ENCODE measurements at places on chromosomes 11 and 22.
A peak's percentile ranks its signal among the peaks of the same experiment; 100 is the strongest.

DNA sequence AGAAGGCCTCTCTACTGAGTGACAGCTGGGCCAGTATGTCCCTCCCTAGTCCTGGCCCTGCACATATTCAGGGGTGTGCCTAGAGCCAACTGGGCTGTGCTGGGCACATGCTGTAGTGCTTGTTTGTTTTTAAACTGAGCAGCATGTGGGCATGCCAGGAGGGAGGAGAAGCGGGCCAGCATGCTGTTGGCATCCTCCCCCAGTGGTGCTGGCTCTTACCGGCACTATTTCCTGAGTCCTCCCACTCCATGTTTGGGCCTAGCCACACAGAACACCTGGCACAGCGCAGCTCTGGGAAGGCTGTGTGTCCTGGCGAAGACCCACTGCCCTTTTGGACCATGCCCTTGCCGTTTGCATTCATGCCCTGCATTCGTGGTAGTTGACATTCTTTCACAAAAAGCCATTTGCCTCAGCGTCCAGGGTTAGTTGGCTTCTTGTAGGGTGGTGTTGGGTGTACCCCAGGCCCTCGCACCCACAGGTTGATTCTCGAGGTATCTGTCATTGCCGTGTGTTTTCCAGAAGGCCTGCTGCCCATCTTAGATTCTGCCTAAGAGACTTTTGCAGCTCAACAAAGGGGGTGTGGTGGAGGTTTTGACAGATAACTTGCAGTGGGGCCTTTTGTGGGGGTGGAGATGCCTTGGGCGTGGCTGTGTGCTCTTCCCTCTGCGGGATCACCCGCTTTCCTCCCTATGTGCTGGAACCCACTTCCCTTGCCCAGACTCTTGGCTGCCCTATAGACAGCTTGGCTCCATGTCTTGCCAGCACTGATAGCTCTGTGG is 13.6 kb downstream of the DGCR8 start:
- no peak for DNase-seq

GRCh38 chr11:86793307-86793706 is 7.0 kb upstream of the PRSS23 start:
- DNase-seq, result no peak

- DNase-seq, result peak; percentile 89
Observed at GRCh38 chr11:61650781-61651571, 29.2 kb upstream of the DAGLA start.

GRCh38 chr11:102610200-102610599 is 14.9 kb downstream of the MMP20 start:
- DNase-seq, result no peak

DNA sequence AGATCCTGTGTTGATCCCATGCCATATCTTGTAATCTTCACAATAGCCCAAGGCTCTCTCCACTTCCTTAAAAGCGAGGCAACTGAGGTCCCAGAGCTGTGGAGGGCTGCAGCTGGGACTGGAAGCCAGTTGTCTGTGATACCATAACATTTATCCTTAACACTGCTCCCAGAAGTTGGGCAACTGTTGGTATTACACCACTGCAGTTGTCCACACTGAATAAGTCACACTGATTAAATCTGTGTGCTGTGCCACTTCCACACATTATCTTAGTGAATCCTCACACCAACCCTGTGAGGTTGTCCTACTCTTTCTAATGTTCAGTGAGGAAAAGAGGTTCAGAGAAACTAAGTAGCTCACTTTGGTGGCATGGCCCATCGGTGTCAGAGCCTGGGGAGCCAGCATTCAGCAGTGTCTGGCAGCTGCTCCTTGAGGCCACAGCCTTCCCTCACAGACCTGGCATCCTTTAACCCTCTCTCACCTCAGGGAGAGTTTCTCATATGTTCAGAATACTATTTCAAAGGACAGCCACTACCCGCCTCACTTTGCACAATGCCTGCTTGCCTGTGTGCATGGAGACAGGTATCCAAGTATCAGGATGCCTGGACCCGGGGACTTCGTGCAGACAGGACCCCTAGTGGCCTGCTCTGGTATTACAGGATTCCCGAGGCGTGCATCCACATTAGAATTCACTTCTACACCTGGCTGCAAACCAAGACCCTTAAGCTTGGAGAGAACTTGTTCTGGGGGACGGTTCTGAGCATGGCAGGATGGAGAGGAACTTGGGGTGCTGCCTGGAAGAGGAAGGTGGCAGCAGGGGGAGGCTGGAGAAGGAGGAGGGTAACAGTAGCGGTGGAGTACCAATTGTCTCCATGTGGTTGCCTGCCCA is 221.9 kb upstream of the TBCEL start:
- DNase-seq, result peak; percentile 79

DNA sequence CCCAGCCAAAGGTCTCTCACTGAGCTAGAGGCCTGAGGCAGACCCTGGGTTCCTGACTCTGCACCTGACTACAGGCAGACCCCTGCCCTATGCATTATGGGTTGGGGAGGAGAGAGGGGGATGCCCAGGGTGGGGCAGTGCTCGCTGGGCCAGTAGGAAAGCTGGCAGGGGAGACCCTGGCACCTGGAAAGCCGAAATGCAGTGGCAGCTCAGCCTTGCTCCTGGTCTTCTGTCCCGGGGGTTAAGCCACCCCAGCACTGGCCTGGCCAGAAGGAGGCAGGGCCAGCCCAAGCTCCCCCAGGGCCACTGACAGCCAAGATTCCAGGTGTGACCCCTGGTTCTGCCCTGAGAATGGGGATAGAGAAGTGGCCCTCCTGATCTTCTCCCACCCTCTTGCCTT is 5.4 kb downstream of the ARAP1 start:
- DNase-seq, result no peak

DNA sequence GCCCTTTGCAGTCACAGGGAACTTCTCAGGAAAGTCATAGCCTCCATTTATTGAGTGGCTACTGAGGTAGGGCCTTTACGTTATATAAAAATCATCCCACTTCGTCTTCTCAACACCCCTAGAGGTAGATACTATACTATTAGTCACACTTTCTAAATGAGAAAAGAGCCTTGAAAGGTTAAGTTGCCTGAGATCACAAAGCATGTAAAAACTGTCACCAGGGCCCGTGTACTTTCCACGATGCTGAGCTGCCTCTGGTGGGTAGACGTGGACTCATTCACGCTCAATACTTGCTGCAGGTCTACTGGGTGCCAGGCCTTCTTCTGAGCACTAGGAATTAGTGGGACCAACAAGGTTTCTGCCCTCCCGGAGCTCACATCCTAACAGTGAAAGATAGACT is 16.3 kb downstream of the CHRDL2 start:
- DNase-seq, result no peak

- no peak for DNase-seq
Observed at GRCh38 chr11:67632175-67632981, 2.6 kb upstream of the NUDT8 start.

- no peak for DNase-seq
Observed at GRCh38 chr22:21690401-21690801, 24.6 kb downstream of the PPIL2 start.

GRCh38 chr11:34207487-34208180 is 102.2 kb downstream of the NAT10 start:
- no peak for DNase-seq

DNA sequence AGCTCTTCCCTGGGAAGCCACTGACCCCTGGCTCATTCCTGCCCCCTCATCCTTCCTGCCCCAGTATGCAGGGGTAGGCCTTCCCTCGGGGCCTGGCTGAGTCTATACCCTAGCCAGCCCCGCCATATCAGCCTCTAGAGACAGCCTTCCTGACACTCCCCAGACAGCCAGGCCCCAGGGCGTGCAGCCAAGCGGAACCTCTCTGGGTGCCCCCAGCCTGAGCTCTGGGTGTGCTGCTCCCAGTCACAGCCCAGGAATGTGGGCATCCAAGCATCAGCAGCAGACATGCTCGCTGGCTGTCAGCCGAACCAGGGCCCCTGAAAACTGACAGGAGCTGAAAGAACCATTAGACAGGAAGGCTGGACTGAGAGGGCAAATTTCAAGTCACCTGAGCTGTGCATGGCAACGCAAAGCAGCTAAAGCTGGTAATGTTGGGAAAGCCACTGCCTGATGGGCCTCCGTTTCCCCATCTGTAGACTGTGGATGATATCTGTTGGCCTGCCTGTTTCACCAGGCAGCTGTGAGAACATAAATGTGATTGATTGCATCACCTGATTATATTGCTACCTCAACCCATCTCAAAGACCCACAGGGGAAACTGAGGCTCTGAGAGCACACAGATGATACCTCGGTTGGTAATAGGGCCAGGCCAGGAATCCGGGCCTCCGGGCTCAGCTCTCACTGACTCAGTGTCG is 93.2 kb downstream of the LRRC32 start:
- no peak for DNase-seq

DNA sequence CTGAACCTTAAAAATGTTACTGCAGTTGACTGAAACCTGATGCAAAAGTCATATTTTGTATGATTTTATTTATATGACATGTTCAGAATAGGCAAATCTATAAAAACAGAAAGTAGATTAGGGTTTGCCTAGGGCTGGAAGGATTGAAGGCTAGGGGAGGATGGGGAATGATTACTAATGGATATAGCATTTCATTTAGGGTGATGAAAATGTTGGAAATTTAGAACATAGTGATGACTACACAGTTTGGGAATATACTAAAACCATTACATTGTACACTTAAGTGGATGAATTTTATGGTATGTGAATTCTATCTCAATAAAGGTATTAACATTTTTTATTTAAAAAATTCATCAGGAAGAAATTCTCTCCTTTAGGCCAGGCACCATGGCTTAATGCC is 22.9 kb upstream of the PAFAH1B2 start:
- DNase-seq, result no peak

DNA sequence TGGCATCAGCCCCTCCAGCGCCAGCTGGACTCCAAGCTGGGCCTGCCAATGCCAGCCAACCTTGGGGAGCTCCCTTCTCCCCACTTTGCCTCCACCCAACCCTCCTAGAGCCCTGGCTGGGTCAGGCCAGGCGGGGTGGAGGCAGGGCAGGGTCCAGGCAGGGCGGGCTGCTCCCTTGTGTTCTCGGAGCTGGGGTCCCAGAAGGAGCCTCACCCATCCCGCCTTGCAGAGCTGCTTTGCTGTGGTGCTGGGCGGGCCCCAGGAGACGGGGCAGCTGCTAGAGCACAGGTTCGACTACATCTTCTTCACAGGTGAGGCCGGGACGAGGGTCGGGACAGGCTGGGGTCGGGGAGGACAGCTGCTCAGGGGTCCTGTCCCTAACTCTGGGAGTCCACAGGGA is 9.4 kb downstream of the ALDH3B1 start:
- DNase-seq, result no peak

- peak; percentile 32 for DNase-seq
Observed at GRCh38 chr11:115042002-115042401, 363.7 kb downstream of the NXPE2 start.

GRCh38 chr11:127789927-127790326 is 789.4 kb upstream of the KIRREL3 start:
- DNase-seq, result peak; percentile 70

GRCh38 chr11:126139111-126140091 is 72.0 kb downstream of the RPUSD4 start:
- DNase-seq, result peak; percentile 33

DNA sequence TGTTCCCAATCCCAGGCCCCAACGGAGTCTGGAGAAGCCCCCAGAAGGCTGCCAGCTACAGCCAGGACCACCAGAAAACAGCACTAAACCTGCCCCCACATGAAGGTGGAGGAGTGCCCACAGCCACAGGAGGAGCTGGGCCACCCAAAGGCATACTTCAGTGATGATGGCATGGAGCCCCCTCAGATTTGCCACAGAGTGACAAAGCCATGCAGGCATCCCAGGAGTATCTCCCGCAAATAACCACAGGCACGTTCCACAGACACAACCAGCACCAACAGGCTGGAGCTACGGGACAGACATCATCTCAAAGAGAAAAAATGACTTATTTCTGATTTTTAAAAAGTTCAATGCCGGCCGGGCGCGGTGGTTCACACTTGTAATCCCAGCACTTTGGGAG is 10.6 kb downstream of the CARS1 start:
- no peak for DNase-seq

DNA sequence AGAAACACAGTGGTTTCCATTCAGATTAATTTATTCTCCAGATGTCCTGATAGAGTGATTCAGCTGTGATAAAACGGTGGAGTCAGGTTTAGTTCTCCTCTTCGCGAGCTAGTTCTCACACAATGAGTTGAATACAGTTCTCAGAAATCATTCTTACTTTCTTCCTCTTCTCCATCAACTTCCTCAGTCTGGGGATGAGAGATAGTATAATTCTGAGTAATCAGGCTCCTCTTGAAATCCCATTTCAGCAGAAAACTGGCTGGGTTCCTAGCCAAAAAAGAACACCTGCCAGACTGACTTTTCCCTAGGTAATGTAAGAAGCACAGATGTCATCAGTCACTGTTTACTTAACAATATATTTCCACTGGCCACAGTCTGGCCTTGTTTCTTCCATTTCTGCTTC is 76.7 kb downstream of the SVIP start:
- DNase-seq, result peak; percentile 0

DNA sequence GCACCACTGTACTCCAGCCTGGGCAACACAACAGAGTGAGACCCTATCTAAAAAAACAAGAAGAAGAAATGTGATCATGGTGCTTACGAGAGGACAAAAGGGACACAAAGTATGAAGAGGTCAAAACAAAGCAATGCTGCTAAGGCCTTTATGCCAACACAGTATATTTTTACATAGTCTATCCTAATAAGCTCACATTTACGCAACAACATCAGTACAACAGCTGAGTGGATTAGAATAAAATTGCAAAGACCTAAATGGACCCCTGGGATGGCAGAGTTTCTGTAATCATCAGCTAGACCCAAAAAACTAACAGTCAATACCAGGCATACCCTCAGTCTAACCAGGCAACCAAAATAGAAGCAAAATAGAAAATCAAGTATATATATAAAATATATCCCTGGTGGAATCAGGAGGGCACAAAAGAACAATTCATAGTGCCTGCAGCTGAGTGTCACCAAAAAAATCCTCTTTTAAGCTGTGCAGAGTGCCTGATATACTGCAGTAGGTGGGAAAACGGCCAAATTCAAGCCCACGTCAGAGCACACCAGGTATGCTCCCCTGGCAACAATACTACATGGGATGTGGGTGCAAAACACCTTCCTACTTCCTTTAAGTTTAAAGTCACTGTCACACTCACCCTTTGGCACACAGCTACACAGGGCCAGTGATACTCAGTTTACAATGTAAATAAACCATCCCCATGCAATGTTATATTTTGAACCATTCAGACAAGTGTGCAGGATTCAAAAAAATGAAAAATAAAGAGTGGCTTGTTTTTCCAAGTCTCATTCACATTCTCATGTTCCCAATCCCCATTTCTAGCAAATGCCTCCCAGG is 57.8 kb downstream of the RBFOX2 start:
- DNase-seq, result no peak

GRCh38 chr11:60193687-60194433 is 11.0 kb upstream of the MS4A6A start:
- peak; percentile 57 for DNase-seq

- DNase-seq, result no peak
Observed at GRCh38 chr22:35977136-35977535, 51.5 kb downstream of the RBFOX2 start.
